Activated CD4-positive, alpha-beta T cell treated with anti-CD3 and anti-CD28 coated beads, Interleukin-2, amount 50 U/mL, for 16 hours (primary cell): ENCODE measurements at places on chromosomes 1 and 21.

DNA sequence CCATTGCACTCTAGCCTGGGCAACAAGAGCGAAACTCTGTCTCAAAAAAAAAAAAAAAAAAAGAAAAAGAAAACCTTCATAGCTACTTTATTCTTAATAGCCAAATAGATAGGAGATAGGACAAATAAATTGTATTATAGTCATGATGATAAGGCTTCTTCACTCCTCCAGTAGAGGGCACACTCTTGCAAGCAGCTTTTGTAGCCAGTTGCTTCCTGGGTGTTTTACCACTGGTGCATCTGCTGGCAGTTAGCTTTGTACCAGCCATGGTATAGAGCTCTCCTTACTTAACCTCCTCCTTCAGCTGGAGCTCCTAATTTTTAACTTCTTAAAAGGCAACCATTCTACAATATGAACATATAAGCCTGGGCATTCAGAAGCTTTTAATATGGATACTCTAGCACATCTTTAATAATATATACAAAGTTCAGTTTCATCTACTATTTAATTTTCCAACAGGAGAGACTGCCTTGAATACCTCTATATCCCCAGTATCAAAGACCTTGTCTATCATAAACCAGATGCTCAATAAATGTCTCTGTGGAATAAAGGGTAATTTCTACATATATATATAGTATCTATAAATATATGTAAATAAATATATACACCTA, 35.8 kb downstream of the EVI5 start:
- DNase-seq = peak; percentile 57

DNA sequence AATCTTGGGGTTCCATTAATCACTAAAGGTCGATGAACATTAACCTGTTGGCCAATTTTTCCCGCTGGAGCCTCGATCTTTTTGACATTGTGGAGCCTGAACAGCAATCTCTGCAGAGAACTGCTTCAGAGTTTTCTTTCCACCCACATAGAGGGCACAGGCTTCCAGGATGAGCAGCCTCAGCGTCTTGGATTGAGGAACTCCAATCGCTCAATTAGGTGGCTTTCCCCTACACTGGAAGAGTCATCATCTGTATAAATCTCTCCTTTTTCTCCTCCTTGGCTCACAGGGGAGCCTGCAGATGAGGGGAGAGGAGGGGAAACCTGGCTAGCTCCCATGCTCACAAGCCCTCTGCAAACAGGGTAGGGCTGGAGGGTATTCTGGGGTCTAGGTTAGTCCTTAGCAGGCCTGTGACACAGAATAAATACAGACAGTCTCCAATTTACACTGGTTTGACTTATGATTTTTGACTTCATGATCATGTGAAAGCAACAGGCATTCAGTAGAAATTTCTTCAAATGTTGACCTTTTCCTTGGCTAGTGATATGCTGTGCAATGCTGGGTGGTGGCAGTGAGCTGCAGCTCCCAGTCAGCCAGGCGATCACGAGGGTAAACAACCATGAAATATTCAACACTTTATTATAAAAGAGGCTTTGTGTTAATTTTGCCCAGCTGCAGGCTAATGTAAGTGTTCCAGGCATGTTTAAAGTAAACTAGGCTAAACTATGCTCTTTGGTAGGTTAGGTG, 80.8 kb downstream of the PGBD5 start:
- no peak for DNase-seq

DNA sequence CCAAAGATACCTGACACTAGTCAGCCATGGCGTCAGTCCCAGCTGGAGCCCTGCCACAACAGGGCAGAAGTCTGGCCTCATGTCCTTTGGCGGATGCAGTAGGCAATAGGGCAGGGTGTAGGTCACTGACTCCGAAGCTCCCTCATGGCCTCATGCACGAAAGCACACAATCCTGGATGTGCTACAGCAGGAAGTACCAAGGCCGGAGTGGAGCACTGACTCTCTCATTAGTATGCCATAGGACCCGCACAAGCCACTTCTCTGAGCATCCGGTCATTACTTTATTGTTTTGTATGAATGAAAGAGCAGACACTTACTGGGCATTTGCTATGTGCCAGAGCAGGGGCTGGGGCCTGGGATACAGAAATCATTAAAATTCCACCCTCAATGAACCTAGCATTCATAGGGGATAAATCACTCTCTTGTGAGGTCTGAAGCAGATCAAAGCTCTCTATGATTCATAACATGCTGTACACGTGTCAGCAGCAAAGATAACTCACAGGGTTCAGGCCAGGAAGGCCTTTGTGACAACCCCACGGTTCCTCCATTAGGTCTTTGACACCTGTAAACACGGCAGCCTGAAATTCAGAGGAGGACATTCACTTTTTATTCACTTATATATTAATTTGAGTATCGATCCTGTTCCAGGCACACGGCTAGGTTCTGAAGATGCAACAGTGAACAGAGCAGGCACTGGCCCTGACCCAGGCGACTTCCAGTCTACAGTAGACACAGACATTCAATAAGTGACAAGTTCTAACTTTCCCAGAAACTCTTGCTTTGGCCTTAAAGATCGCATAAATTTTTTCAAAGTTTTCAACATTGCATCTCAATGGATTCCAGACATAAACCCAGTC, 357.9 kb upstream of the USP24 start:
- no peak for DNase-seq

- DNase-seq = peak; percentile 63
These were observed 49.7 kb downstream of the SIPA1L2 start for GRCh38 chr1:232579958-232580941.

GRCh38 chr1:245716561-245716960, 561.8 kb downstream of the KIF26B start:
- no peak for DNase-seq

GRCh38 chr21:34691390-34692032, 22.7 kb downstream of the CLIC6 start:
- DNase-seq = no peak
